Uterus (tissue), 4 donors: ENCODE measurements at places on chromosomes 7 and 10. TPM values are rescaled to one million over a fixed set of nuclear protein-coding genes. Genes with fewer than 3 reads are reported as not detected.

- no peaks in the 10 kb centered on the region for H3K27me3 ChIP-seq
- DNase-seq = no peak
- no peak overlapping the region for H3K27ac ChIP-seq
- no peak overlapping the region for H3K4me3 ChIP-seq
- no peaks in the 10 kb centered on the region for H3K4me1 ChIP-seq
Measured at GRCh38 chr7:50312250-50313162, 8.0 kb downstream of the IKZF1 start.

GRCh38 chr10:129777687-129778086, 186.4 kb downstream of the EBF3 start:
- no peak for DNase-seq
- no peak overlapping the region for H3K4me3 ChIP-seq
- no peaks in the 10 kb centered on the region for H3K27me3 ChIP-seq

DNA sequence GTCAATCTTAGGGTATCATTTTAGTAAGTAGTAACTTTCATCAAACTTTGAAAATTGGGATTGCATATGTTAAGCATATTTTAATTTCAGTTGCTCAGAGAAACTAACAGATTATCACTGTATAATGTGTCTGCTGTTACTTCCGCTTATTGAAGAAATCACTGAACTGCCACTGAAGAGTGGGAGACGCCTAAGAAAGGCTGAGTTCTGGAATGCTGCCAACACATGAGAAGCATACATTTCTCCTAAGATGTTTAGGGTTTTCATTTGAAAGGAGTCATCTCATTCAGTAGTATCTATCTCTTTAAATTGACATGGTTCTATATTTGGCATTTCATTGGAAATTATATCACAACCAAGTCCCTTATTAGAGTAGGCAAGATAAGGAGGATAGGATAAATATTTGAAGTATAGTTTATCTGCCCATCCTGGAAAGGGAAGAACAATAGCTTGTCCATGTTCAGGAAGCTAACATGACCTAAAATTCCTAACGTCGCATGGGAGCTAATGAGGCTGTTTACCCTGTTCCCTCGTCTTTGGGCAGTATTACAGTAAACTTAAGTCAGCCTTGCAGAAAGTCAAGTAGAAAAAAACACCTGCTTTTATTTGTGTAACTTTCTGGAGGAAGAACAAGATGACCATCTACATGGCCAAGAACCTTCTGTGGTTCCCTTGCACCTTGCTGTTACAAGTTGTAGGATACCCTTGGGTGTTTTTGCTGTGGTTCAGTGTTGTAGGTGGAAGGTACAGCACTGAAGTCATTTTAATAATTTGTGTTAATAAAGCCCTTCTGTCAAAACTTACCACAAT, 67.3 kb downstream of the NHLRC2 start:
- no peaks in the 10 kb centered on the region for H3K4me1 ChIP-seq
- H3K36me3 ChIP-seq = no peaks in the 10 kb centered on the region
- H3K4me3 ChIP-seq = no peak overlapping the region
- no peak overlapping the region for H3K27ac ChIP-seq
- DNase-seq = no peak
- H3K27me3 ChIP-seq = no peaks in the 10 kb centered on the region

- H3K27me3 ChIP-seq = no peaks in the 10 kb centered on the region
- no peak overlapping the region for H3K27ac ChIP-seq
- H3K4me3 ChIP-seq = no peak overlapping the region
- H3K36me3 ChIP-seq = no peaks in the 10 kb centered on the region
- no peaks in the 10 kb centered on the region for H3K4me1 ChIP-seq
Measured at GRCh38 chr7:93530701-93531100, 43.8 kb downstream of the CALCR start.

DNA sequence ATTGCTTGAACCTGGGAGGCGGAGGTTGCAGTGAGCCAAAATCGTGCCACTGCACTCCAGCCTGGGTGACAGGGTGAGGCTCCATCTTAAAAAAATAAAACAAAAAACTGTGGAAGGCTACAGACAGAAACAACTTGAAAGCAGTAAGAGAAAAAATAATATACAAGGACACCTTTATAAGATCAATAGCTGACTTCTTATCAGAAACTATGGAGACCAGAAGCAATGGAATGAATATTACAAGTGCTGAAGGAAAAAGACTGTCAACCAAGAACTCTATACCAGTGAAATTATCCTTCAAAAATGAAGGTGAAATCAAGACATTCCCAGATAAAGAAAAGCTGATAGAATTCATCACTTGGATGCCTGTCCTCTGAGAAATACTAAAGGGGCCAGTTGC, 49.0 kb downstream of the RBAK start:
- H3K27me3 ChIP-seq = no peaks in the 10 kb centered on the region
- no peaks in the 10 kb centered on the region for H3K36me3 ChIP-seq
- DNase-seq = no peak
- H3K4me3 ChIP-seq = no peak overlapping the region

DNA sequence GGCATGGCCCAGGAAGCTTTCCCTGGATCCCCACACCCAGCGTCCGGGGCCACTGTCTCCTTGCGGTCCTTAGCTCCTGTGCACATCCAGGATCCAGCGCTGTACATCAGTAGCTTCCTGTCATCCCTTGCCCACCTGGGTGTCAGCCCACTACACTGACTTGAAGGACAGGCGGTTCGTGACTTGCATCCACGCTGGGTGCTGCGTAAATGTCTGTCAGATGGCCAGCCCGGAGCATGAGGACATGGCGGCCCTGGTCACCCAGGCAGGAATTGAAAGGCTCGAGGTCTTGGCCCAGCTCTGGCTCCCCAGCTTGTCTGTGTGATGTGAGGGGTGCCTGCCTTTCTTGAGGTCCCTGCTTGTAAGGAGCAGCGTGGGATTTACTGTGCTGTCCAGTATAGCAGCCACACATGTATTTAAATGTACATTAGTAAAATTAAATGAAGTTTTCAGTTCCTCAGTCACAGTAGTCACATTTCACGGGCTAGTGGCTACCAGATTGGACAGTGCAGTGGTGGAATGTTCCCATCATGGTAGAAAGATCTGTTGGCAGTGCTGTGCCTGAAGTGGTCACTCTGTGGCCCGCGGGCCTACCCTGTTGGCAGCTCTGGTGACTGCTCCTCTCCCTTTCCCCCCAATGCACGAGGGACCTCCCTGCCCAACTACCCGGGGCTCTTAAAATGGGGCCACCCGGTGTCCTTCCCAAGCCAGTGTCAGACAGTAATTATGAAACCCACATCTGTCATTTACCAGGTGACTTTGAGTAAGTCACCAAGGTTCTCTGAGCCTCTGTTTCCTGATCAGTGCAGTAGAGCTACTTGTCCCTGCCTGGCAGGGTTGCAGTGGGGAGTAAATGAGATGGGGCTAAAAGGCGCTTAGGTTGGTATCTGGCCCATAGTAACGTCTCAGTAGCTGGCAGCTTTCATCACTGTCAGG, 97.8 kb upstream of the PPIF start:
- peak overlapping the region; percentile 86 for H3K27ac ChIP-seq
- DNase-seq = no peak
- H3K4me1 ChIP-seq = peaks cover 7% of the 10 kb centered on the region
- no peak overlapping the region for H3K4me3 ChIP-seq
- H3K36me3 ChIP-seq = no peaks in the 10 kb centered on the region

DNA sequence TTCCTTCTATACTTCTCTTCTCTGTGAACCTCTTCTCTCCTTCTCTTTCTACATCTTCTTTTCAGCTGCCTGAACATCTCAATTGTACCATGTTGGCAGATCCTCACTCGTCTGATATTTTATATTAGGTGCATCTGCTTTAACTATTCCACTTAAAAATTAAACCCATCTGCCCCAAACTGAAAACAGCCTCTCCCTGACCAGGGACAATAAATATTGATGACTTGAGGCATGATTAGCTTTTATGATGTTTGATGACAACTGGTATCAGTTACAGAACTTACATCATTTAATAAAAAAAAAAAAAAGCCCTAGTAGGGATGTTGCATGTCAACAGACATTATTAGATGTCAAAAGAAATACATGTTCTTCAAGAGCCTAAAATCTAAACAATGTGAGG, 79.8 kb upstream of the HABP2 start:
- DNase-seq = no peak
- H3K27ac ChIP-seq = no peak overlapping the region
- no peaks in the 10 kb centered on the region for H3K4me1 ChIP-seq

GRCh38 chr10:125538947-125539731, 143.8 kb downstream of the TEX36 start:
- H3K27ac ChIP-seq = no peak overlapping the region
- H3K4me3 ChIP-seq = no peak overlapping the region
- no peaks in the 10 kb centered on the region for H3K27me3 ChIP-seq
- no peaks in the 10 kb centered on the region for H3K4me1 ChIP-seq

DNA sequence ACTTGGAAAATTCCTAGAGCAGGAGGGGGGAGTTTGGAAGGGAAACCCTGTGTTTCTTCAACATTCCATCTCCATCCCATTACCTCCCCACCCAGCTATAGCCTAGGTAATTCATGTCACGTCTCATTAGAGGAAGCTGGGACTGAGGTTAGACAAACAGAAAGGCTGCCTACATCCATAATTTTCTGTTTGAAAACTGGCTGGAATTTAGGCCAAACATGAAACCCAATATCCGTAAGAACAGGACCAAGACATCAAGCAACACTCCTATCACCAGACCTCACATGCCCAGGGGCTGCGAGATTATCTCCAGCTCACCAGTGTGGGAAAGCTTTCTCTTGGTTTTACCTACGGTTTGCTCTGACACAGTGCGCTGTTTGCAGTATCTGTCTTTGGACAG, 316.3 kb downstream of the FRMD4A start:
- no peaks in the 10 kb centered on the region for H3K4me1 ChIP-seq
- H3K36me3 ChIP-seq = no peaks in the 10 kb centered on the region
- DNase-seq = no peak
- no peak overlapping the region for H3K27ac ChIP-seq
- H3K4me3 ChIP-seq = no peak overlapping the region

The FXYD4 gene
- total RNA-seq = not detected

DNA sequence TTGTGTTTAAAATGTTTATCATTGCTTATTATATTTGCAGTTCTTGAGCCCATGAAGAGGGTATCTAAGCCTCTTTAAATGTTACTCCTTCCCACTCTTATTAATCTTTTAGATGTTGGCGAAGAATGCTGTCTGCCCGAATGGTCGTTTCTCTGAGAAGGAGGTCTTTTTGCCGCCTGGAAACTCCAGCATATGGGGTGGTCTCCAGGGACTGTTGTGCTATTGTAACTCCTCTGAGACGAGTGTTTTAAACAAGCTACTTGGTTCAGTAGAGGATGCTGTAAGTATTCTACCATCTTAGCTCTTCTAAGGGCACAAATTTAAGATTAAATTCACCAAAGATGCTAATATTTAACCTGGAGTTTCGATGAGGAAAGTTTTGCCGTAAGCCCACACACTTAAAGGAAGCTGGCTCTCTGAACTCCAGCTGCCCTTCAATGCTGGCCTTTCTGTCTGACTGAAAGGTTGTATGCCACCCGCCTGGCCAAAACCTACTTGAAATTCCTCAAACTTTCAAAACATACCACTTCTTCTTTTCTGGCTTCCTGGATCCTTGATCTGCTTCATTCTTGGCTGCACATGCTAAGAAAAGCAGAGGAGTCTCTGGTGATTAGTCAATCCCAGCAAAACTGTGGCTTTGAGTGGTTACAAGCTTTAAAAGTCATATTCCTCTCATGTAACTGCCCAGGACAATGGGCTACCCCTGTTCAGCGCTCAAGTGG, 74.7 kb downstream of the ABCA13 start:
- no peak overlapping the region for H3K27ac ChIP-seq
- no peaks in the 10 kb centered on the region for H3K4me1 ChIP-seq
- H3K36me3 ChIP-seq = no peaks in the 10 kb centered on the region
- no peaks in the 10 kb centered on the region for H3K27me3 ChIP-seq
- no peak for DNase-seq

The MOGAT3 gene
- total RNA-seq = not detected

DNA sequence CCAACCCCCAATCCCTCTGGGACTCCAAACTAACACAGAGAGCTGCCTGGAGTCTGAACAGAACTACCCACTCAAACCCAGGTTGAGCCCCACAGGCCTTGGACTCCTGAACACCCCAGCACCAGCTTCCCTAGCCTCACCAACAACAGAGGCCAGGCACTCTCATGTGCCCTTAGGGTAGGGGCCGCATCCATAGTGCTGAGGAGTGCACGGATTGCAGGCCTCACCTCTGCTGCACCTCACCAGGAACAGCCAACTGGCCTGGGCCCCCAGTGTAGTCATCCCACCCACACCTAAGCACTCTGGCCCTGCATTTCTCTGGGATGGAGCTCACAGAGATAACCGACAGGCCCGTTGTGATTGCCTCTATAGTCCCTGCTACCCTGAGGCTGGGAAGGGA, 194.2 kb downstream of the HPSE2 start:
- H3K4me1 ChIP-seq = no peaks in the 10 kb centered on the region
- H3K4me3 ChIP-seq = no peak overlapping the region
- no peaks in the 10 kb centered on the region for H3K27me3 ChIP-seq
- DNase-seq = no peak
- H3K36me3 ChIP-seq = no peaks in the 10 kb centered on the region

The C10orf62 gene
- total RNA-seq = not detected

The CALHM1 gene
- not detected for total RNA-seq

DNA sequence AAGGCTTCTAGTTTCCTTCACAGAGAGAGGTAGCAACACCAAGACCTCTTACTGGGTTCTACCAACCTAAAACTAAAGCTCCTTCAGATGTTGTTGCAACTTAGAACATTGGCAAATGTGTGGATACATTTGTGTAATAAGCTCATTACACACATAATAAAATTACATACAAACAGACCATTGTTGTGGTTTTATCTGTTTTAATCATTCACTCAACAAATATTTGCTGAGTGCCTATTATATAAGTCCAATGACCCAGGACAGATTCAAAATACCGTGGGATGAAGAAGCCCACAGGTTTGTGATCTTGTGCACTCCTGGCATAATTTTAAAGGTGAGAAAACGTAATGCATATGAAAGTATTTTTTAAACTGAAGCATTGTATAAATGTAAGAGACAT, 160.4 kb upstream of the NPVF start:
- no peaks in the 10 kb centered on the region for H3K27me3 ChIP-seq
- H3K4me1 ChIP-seq = no peaks in the 10 kb centered on the region
- no peaks in the 10 kb centered on the region for H3K36me3 ChIP-seq
- no peak for DNase-seq
- H3K4me3 ChIP-seq = no peak overlapping the region

DNA sequence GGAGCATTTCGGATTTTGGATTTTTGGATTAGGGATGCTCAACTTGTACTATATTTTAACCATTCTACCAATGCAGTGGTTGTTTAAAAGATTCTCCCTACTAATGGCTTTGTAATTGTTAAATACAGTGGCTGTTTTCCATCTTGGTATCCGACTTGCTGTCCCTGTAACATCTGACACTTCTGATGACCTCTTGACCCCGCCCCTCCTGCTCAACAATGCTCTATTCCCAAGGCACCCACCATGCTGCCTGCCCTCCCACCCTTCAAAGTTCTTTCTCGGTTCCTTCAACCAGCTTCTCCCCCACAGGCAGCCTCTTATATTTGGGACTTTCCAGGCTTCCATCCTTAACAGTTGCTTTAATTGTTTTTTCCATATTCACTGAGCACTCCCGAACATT, 2.0 kb downstream of the PRTFDC1 start:
- no peaks in the 10 kb centered on the region for H3K36me3 ChIP-seq
- H3K4me1 ChIP-seq = no peaks in the 10 kb centered on the region
- no peak overlapping the region for H3K27ac ChIP-seq
- H3K4me3 ChIP-seq = no peak overlapping the region
- DNase-seq = no peak
- no peaks in the 10 kb centered on the region for H3K27me3 ChIP-seq
